ENCODE measurements at places on chromosomes 12 and 14.

- no peak for DNase-seq
These were observed 787.3 kb downstream of the VRK1 start for GRCh38 chr14:97584528-97584927.

DNA sequence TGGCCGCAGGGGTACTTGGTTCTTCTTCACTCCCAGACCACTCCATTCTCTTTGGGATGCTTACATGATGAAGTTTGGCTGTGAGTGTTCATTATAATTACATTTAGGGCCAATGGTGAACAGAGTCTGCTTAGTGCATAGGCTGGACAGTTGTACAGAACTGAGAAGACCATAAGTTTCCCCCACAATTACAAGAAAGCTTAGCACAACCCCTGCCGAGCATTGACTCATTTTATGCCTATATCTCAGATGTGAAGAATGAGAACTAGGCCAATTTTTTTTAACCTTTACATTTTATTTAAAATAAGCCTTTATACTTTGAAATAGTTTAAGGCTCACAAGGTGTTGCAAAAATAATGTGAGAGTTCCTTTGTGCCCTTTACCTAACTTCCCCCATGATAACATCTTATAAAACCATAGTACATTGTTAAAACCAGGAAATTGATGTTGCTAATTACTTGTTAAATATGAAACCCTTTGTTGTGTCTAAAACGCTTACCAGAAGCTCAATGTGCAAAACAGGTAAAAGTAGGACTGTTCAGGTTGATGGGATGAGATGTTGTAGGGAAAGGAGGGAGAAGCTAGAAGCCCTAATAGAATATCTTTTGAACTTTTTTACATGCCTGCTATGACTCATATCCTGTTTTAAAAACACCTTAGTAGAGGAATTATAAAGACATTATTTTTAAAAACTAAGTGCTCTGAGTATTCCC is 47.2 kb downstream of the ALDH1L2 start:
- DNase-seq, result no peak

DNA sequence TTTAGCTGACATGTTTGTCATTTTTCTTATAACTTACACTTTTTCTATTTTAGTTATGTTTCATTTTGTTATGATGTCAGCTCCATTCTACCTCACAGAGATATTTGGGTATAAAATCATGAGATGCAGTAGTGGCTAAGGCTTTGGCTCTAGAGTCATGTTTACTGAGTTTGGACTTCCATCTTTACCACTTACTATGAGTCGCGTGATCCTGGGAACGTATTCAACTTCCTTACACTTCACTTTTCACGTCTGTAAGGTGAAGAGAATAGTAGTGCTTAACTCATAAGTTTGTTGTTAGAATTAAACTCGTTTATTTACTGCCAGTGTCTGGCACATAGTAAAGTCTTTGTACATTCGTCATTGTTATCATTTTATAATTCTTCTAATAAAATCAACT is 126.3 kb downstream of the ERC1 start:
- no peak for DNase-seq

DNA sequence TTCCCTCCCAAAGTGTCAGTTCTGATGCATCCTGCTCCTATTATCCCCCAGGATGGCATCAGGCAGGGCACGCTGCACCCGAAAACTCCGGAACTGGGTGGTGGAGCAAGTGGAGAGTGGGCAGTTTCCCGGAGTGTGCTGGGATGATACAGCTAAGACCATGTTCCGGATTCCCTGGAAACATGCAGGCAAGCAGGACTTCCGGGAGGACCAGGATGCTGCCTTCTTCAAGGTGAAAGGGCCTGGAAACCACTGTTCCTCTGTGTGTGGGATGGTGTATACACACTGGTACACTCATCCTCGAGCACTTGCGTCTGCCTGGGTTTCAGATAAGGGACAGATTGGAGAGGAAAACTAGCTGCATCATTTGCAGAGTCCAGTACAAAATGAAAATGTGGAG is 1.0 kb downstream of the IRF9 start:
- no peak for DNase-seq

GRCh38 chr12:95599880-95600279 is 48.6 kb upstream of the USP44 start:
- DNase-seq, result no peak

- no peak for DNase-seq
These were observed 64.5 kb downstream of the TESC start for GRCh38 chr12:117034701-117035151.

DNA sequence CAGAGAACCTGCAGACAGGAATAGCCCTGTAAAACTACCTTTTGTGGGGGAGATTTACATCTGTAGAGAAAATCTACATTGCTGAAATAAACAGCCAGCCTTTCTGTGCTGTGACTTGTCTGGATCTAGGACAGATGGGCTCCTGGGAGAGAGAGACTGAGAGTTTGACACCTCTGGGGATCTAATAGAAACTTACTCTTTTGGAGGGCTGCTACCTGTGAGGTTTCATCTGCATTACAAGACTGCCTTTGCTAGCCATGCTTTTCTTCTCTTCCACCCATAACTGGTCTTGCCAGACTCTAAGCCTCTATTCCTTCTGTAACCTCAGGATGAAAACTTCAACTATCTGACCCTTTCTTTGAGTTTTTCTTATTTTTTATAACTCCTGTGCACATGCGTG is 452.6 kb downstream of the ZFP36L1 start:
- no peak for DNase-seq

DNA sequence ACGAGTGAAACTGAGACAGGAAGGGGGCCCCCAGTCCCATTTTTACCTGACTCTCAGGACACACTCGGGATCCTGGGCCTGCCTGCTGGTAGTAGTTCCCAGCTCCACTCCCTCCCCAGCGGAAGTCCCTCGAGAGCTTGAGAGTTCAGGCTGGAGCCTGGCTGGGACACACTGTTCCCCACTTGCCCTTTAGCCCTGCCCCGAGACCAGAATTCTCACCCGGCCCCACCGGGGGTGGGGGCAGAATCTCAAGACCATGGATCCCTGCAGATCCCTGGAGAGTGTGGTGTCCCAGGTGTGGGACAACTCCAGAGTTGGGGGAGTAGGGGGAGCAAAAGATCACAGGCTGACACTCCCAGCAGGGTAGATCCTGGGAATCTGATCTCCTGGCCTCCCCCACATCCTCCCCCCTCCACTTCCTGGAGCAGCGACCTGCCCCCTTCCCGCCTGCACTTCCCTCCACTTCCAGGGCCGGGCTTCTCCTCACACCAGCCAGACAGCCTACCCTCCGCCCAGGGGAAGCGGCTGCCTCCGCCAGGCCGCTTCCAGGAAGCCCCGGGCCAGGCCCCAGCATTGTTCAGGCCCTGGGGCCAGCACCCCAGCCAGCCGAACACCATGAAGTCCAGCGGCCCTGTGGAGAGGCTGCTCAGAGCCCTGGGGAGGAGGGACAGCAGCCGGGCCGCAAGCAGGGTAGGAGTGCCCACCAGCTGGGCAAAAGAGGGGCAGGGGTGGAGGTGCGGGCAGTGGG is at the start of gene TNS2:
Gene TNS2 (plus strand): TSS at position 495 of the 748 bp plus-strand sequence. CDS start 121 bp downstream, at position 616.
- no peak for DNase-seq

DNA sequence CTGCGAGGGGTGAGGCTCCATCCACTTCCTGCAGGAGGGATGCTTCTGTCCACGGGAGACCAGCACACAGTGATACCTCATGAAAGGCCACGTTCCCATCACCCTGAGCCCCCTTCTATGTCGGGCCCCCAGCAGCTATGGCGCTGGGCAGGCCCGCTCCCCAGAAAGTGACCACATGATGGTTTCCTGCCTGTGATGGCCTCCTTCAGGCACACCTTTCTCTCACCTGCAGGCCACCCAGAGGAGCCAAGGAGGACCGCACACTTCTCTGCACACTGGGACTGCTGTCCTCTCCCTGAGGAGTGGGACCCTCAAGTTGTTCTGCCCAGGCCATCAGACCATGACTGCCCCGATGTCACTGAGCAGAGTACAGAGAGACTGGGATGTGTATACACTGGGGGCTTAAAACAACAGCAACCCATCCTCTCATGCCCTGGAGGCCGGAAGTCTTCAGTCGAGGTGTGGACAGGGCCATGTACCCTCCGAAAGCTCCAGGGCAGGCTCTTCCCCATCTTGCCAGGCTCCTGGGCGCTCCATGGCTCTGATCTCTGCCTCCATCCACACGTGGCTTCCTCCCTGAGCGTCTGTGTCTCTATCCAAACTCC is 158.9 kb downstream of the PIWIL1 start:
- DNase-seq, result no peak

GRCh38 chr14:34231626-34232025 is 230.4 kb downstream of the SPTSSA start:
- DNase-seq, result no peak

DNA sequence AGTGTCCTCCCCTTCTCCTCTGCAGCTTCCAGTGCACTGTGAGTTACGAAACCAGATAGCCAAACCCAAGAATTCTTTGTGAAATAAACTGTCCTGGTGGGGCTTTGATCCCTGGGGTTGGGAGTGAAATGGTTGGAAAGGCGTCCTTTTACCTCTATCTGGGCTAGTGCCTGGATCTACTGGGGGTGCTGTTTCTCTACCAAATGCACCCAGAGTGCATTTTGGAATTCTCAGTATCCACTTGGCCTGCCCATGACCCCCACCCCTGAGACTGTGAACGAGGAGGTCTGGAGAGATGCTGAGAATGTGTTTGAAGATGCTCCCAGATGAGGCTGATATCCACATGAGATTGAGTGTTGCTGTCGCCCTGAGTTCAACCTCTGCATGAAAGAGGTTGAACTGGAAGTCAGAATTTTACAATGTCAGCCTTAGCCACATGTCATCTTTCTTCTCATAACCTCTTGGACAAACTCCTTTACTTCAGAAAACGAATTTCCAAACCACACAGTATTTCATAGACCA is 87.1 kb upstream of the CLMN start:
- DNase-seq, result no peak

- no peak for DNase-seq
These were observed 210.0 kb downstream of the PPM1H start for GRCh38 chr12:62724947-62725451.

DNA sequence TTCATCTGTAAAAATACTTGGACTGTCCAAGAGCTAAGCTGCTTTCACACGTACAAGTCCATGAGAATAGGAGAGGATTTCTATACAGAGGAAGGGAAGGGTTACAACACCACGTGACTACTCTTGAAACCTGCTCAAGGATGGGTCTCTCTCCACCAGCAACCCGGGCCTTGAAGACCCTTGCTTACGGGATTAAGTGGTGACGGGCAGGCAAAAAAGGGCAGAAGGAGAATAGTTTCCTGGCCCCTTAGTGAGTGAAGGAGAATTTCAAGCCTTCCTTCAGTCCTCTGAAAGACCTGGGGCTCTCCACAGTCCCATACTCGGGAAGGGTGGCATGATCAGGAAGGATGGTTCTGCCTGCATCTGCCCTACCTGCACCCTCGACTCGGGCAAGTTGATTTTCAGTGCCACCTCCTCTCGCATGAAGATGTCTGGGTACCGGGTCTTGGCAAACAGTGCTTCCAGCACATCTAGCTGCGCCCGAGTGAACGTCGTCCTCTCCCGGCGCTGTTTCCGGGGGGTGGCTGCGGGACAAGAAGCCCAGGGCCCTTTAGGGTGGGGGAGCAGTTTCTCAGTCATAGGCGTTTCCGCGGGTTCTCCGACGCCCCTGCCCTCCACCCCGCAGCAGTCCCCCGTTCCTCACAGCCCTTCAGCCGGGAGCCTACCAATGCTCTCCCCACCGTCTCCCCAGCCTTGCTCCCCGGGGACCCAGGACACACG is 6.3 kb downstream of the OTX2 start:
- no peak for DNase-seq

DNA sequence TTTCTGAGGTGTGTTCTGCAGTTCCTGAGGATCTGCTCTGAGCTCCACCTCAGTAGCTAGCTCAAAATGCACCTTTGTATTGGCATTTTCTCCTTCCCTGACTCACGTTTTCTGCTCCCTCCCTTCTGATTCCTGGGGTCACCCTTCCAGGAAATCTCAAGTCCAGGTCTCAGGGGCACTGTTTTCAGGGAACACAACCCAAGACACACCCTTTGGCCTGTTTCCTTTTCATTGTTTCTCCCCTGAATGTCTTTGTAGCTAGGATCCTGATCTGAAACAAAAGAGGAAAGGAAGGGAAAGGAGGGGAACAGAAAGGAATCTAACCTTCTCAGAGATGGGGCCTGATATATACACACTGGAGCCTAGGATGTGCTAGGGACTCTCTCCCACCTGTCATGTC is 7.3 kb upstream of the RIPK3 start:
- no peak for DNase-seq

GRCh38 chr14:20808162-20808483 is 5.5 kb upstream of the RNASE1 start:
- DNase-seq, result no peak

DNA sequence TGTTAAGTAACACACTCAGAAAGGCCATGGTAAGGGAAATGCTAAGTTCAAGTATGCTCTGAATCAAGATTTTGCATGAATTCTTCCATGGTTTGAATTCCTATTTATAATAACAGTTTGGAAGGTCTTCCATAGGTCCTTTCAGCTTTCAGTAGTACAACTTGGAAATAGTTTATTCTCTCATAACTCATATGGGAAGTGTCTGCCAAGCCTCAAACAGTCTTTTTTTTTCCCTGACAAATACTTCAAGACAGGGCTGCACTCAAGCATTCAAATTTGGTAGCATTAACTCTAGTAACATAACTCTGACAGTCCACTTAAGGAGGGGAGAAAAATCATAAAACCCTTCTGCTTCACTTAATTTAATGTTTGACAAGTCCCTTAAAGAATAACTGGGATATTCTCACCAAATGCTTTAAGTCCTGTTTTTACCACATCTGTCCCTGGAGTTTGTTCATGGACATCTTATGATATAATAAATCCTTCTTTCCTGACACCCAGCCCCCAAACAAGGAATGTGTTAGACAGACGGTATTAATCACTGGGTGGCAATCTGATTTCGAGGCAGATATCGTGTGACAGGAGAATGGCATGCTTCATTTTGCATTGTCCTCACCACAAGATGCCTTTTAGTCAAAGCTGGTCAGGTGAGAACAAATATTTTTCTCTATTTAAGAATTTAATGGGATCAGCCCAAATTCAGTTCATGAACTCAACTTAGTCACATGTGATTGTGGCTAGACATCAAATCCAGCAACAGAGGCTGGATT is 165.7 kb downstream of the BMP4 start:
- DNase-seq, result no peak

- DNase-seq, result no peak
These were observed 33.8 kb downstream of the ERG28 start for GRCh38 chr14:75626863-75627262.

DNA sequence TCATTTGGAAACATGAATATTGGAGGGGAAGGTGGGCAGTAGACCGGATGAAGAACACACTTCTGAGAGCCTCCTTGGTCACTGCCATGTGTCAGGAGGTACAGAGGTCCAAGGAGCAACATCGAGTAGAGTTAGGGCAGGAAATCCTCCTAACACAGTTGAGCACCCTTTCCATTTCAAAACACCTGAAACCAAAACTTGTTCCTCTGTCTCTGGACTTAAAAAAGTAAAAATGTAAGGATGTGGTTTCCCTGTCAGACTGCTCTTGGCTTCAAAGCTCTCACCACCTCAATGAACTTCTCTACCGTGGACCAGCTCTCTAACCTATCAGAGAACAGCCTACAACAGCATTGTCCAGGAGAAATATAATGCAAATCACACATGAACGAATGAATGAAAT is 573.9 kb downstream of the NOVA1 start:
- DNase-seq, result no peak

DNA sequence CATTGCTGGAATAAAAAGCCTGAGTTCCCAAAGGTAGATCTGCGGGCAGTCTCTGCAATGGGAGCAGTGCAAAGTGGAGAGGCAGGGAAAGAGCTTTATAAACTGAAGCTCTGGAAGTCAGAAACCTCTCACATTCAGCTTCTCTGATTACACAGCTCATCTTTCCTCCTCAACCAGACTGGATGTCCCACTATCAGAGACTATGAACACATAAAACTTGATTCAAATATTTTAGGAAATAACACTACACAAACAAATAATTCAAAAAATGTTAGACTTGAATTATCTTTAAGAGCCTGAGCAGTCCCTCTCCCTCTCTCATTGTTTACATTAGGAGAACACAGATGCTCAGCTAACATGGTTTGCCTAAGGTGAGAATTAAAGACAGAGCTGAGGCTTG is 72.9 kb downstream of the DENND5B start:
- no peak for DNase-seq

All from smooth muscle cell of the brain vasculature (primary cell).